ENCODE measurements at places on chromosomes 3 and 15.

DNA sequence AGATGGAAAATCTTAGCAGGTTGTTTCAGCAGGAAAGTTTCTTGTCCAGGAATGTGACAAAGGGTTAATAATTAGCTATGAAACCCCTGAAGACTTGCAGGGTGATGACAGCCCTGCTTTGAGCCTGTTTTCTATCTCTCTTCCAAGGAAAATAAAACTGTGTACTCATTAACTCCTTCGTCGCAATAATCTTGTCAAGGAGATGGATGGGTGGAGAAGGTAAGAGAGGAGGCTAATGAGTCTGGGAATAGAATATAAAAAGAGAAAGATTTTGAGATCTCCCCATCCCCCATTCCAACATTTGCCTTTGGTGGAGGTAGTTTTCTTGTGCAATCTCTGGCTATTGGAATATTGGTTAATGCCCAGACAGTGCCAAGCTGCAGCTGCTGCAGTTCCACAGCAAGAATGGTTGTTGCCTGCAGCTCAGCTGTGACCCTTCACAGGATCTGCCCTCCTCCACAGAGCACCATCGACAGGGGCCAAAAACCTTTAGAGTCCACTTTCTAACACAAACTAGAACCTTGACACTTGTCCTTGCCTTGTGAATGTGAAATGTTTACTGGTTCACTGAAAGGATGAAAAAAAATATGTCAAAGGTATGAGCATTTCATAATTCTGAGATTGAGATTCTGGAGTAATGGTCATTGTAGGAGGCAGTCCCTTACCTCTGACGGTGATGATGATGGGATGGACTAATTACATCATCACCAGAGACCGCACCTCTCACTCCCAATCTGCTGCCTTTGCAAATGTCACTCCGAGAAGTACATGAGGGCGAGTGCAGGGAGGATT, 4.2 kb upstream of the LRIG1 start:
- DNase-seq, result no peak

GRCh38 chr3:13109516-13109915, 36.3 kb upstream of the IQSEC1 start:
- DNase-seq, result no peak

DNA sequence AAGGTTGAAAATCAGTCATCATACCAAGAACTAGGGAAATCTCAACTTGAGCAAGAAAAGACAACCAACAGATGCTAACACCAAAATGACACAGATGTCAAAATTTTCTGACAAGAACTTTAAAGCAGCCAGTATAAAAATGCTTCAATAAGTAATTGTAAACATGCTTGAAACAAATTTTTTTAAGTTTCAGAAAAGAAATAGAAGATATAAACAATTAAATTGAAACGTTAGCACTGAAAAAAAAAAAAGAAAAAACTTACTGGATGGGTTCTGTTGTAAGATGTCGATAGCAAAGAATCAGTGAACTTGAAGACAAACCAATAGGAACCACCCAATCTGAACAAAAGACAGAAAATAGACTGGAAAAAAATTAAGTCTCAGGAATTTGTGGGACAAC, 8.0 kb downstream of the MYD88 start:
- no peak for DNase-seq

DNA sequence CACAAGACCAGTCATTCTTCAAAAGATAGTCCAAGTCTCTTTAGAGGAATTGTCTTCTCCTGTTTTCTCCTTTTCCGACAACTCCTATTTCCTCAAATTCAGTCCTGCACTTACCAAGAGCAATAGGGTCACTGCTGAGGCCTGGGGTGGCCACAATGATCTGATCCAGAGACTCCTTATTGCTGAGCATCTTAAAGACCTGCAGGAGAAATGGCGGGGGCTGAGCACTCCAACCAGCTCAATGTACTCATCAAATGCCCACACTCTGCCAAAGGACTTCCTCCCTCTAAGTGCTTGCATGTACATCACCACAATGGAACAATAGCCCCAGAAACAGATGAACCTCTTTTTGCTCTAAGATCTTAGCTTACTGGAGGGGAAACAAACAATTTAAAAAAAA, 9.6 kb downstream of the UBL7 start:
- no peak for DNase-seq

DNA sequence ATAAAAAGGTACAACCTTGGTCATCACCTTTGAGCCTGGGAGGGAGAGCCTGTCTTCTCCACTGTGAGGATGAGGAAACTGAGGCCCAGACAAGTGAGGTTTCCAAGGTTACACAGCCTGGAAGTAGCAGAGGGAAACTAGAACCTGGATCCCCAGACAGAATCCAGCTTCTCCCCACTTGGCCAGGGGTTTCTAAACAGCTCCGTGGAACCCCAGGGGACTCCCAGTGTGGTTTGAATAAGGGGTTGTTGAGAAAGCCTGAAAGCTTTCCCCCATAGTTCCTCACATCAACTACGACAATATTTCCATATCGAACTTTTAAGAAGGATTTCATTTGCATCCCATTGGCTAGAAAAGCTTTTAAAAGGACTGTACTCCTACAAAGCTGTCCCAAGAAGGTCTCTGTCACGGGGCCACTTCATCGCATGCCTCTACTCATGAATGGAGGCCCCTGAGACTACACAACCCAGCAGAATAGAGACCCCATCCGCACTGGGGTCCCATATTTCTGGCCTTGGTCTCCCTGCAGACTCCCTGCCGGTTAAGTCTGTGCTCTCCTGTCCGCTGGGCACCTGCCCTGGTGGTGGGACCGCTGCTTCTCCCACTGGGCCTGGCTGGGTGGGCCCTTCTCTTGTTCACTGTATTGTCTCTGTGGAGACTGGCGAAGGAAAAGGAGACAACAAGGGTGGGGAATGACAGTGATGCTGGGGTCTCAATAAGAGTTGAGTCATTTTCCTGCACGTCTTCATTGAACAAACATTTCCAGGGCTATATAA, 178.5 kb downstream of the SMAD6 start:
- no peak for DNase-seq

DNA sequence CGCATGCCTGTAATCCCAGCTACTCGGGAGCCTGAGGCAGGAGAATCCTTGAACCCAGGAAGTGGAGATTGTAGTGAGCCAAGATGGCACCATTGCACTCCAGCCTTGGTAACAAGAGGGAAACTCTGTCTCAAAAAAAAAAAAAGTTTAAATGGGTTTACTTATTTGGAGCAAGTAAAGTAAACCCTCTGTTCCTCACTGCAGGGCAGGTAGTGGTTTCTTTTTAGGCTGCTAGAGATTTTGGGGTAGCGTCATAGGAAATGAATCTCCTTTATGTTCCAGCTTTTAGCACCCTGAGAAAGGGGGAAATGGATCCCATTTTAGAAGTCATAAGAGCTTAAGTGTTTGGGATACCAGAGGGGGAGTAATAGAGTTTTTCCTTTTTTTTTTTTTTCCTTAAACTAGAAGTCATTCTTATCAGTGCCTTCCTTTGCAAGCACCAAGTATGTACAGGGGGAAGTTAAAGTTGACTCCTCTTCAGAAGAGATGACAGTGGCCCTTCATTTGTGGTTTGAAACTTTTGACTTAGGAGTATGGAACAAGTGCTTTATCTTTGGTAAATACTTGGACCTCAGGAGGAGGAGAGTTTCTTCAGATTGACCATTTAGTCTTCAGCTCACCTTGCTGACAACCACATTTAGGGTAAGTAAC, 8.0 kb downstream of the PXK start:
- DNase-seq, result no peak

DNA sequence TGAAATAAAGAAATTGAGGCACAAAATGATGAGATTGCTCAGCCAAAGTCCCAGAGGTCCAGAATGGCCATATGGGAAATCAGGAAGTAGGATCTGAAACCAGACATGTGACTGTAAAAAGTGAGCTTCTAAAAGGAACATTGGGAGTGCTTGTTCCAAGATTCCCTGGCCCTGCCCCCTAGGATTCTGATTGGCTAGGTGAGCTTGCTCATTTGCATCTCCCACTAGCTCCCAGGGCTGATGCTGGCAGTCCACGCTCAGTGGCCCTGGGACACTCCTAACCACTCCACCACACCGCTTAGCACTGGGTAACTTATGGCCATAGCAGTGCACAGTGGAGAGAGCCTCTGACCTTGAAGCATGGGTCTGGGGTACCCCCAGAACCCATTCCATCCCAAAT, 326.7 kb downstream of the NTRK3 start:
- DNase-seq, result no peak

DNA sequence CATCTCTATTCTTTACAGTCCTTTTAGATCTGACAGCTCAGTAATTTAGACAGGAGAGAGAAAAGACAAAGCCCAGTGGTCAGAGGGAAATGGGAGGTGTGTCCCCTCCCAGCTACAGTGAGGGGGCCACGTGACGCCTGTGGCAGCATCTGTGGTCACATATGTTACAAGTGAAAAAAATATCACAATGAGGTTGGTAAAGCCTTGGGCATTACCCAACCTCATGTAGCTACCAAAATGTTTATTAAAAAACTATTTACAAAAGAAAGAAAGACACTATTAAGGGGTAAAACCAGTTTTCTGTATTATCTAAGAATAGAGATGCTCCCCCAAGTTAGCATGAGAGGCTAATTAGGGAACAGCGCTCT, 42.9 kb upstream of the PLCL2 start:
- DNase-seq, result no peak

DNA sequence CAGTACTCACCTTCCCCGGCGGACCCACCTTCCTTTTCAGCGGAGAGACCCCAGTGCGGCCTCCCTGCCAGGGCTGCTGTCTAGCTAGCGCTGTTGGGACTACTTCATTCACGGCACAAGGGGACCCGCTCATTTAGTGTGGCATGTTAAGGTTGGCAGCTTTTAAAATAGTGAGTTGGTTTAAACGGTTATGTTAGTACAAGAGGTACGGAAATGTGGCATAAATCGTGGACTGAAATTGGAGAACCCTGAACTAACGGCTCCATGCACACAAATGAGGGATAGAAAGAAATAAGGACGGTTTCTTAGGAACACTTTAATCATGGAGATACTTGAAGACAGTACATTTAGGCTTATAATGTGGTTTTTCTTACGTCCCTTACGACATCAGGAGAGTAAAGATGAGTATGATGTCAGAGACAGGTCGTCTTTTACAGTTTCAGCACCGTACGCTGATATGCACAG, 752 bp downstream of the CEP63 start:
- DNase-seq, result no peak

GRCh38 chr15:82128401-82129148, 82.8 kb upstream of the MEX3B start:
- no peak for DNase-seq

DNA sequence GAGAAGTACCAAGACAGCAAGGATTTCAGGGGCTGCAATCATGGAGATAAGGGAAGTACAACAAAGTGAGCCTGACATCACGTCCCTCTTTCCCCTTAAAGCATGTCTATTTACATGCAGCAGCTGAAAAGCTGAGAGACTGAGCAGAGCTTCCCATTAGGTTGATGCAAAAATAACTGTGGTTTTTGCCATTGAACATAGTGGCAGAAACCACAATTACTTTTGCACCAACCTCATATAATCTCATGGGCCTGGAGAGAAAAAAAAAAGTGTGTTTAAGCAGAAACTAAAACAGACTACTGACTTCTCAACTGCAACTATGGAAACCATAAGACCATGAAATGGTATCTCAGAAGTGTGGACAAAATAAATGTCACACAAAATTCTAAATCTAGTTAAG, 48.3 kb downstream of the CCDC12 start:
- DNase-seq, result no peak

DNA sequence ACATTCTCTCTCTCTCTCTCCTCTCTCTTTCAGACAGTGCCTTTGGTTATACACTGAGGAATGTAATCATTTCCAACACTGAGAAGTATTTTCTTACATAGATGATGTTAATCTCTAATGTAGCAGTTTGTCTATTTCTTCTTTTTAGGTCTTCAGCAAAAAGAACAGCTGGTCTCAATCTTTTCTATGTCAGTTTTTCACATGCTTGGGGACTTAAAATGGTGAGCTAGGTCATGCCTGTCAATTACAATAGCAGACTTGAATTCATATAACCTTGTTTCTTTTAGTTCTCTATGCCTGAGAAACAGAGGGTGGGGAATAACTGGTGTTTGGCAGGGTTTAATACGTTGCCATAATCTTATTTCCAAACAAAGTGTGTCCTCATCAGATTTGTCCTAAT, 786.2 kb downstream of the SQOR start:
- DNase-seq, result no peak

DNA sequence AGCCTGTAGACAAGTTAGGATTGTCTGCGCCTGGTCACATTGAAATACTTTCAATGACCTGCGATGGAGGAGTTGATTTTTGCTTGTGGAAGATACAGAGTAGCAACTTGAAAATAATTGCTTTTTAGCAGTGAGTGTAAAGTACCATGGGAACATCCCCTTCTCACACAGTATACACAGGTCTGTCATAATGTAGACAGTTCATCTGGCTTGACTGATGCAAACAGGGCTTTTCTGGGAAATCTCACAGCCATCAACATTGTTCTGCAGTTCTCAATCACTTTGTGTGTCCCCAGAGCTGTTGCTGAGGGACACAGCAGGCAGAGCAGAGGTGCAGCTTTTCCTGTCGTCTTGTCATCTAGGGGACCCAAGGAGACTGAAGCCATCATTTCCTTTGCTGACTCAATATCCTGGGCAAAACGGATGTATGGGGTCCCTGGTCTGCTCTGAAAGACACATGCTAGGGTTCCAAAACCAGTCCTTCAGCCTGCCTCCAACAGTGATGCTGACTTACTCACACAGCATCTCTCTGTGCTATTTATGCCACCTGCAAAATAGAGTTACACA, 5.3 kb upstream of the REC114 start:
- no peak for DNase-seq

DNA sequence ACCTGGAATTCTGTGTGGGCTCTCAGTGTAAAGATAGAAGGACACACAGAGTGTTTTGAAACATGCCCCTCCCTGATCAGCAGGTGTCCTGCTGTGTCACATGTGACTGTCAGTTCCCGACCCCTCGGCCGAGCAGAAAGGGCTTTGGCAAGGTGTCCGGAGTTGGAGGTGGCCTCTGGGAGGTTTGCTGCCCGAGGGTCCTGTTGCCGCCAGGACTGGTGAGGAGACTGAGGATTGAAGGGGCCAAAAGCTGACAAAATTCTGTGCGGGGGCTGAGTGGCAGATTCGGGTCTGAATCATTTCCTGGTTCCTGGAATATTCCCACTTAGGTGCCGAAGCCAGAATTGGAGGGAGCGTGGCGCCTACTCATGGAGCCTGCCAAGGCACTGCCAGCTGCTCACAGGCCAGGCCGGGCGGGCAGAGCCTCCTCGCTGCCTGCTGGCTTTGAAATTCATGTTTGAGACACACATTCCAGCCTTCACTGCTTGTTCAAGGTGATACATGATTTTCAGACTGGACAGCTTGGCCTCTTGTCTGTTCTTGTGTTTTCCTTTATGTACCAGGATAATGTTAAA, 83.8 kb downstream of the APBA2 start:
- no peak for DNase-seq
